NCI-H2107 (cell line): ENCODE measurements at places on chromosomes 12 and 14.

GRCh38 chr12:53324113-53324778 is 2.8 kb upstream of the AAAS start:
- DNase-seq = no peak

DNA sequence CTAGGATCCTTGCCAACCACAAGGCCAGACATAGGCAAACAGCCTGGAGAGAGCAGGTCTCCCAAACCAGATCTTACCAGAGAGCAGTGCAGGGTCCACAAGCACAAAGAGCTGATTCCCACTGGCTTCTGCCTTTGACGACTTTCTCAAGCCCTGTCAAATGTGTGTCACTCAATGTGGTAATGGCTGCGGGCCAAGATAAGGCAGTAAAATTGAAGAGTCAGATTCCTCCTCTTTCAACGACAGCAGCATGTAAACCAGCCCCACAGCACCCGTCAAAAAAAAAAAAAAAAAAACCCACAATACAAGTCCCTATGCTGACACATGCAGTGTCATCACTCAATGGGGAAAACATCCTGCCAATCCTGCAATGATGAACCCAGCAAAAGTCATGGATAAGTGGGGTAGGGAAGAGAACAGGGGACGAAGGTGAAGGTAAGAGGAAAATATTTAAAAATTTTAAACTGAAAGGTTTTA is at the start of gene STON2:
Gene STON2, minus strand, starts transcription at position 123 of the 477 bp plus-strand sequence. CDS start 1,942 bp downstream, outside the sequence.
- peak; percentile 81 for DNase-seq

GRCh38 chr12:53347905-53348304 is 11.8 kb upstream of the SP7 start:
- DNase-seq = no peak

- DNase-seq = peak; percentile 72
Observed at GRCh38 chr12:79673354-79673753, 17.4 kb downstream of the PAWR start.

GRCh38 chr14:71022012-71022869 is 115.0 kb downstream of the PCNX1 start:
- no peak for DNase-seq

DNA sequence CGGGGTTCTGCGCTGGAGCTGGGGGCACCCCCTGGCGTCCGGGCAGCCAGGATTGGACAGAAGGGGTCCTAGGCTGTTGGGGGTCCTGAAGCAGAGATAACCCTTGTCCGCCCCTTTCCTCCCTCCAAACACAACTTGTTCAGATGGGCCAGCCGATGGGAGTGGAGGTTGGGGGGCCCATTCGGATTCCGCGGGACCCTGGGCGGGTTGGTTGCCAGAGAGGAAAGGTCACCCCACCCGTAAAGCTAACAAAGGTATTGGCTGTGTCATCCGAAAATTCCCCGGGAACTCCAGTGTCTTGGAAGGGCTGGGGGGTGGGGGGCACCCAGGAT is 1.3 kb downstream of the FAM222A start:
- no peak for DNase-seq

DNA sequence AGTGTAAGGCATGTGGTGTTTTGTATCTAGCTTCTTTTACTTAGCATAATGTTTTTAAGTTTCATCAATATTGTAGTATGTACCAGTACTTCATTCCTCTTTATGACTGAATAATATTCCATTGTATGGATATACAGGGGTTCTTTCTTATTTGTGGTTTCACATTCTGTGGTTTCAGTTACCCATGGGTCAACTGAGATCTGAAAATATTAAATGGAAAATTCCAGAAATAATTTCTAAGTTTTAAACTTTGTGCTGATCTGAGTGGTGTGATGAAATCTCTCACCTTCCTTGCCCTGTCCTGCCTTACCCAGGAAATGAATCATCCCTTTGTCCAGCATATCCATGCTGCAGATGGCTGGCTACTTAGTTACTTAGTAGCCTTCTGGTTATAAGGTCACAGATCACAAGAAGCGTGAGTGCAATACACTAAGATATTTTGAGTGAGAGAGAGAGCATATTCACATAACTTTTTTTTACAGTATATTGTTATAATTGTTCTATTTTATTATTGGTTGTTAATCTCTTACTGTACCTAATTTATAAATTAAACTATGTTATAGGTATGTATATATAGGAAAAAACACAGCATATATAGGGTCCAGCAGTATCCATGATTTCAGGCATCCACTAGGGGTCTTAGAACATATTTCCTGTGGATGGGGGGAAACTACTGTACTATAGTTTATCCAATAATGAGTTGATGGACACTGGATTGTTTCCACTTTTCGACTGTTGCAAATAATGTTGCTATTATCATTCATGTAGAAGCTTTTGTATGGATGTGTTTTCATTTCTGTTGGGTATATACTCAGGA is 59.6 kb upstream of the LRTM2 start:
- DNase-seq = no peak

- no peak for DNase-seq
Observed at GRCh38 chr14:53963320-53964227, 6.9 kb upstream of the BMP4 start.

DNA sequence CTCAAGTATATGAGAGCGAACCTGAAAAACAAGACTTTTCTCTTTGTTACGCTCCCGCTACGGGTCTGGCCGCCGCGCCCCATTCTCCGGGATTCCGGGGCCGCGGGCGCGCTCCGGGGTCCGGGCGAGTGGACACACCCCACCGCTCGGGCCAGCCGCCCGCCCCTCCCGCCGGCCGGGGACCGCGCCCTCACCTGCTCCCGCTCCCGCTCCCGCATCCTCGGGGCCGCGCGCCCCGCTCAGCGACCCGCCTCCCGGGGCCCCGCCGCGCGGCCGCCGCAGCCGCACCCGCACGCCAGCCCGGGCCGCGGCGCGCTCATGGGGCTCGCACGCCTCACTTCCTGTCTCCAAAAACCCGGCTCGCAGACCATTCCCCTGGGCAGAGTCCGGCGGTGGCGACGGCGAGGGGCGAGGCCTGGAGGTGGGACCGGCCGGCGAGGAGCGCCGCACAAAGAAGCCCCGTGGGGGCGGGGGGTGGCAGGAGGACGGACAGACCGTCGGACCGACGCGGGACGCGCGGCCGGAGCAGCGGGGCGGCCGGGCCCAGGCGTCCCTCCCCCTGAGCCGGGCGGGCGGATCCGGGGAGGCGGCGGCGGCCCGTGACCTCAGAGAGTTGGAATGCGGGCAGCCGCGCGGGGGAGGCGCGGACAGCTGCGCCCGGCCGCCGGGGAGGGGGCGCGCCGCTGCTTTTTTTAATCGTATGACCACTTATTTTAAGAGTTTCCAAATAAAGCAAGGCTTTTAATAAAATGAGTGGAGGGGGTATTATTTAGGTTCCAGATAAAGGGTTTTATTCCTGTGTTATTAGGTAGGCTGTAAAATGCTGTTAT is at the start of gene PTPN21:
Gene PTPN21, minus strand, starts transcription at position 551 of the 830 bp plus-strand sequence. CDS start 4,590 bp downstream, outside the sequence.
- no peak for DNase-seq

GRCh38 chr12:76199808-76200207 is 115.3 kb upstream of the NAP1L1 start:
- no peak for DNase-seq

DNA sequence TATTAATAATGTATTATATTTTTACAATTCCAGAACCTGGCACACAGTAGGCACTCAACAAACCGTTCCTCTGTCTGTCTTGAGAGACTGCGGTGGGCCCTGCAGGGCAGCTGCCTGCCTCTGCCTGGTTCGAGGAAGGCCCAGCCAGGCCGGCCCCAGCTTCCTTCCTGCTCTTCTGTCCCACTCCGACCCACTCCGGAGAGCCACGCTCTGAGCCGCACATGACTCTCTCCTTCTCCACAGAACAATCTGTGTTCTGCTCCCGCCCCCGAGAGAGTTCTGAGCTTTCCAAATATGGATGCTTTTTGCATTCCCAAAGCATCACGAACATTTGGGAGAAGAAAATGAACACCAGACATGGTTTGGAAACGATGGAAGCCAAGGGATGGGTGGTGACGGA is 57.3 kb downstream of the TTC7B start:
- DNase-seq = no peak

DNA sequence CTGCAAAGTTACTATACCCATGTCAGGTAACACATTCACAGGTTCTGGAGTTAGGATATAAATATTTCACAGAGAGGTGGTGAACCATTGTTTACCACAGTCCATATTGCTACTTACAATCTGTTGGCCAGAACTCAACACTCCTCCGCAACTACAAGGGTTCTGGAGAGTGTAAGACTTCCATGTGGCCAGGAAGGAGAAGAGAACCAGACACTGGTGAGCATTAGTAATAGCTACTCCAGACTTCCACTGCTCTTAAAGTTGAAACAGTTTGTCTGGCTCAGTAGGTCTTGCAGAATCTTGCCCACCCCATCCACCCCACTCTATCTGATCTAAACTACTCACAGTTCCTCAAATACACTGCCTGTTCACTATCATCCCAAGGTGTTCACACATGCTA is 369.6 kb downstream of the DUSP6 start:
- DNase-seq = no peak

GRCh38 chr14:96194657-96195431 is 9.8 kb upstream of the BDKRB2 start:
- DNase-seq = peak; percentile 48

DNA sequence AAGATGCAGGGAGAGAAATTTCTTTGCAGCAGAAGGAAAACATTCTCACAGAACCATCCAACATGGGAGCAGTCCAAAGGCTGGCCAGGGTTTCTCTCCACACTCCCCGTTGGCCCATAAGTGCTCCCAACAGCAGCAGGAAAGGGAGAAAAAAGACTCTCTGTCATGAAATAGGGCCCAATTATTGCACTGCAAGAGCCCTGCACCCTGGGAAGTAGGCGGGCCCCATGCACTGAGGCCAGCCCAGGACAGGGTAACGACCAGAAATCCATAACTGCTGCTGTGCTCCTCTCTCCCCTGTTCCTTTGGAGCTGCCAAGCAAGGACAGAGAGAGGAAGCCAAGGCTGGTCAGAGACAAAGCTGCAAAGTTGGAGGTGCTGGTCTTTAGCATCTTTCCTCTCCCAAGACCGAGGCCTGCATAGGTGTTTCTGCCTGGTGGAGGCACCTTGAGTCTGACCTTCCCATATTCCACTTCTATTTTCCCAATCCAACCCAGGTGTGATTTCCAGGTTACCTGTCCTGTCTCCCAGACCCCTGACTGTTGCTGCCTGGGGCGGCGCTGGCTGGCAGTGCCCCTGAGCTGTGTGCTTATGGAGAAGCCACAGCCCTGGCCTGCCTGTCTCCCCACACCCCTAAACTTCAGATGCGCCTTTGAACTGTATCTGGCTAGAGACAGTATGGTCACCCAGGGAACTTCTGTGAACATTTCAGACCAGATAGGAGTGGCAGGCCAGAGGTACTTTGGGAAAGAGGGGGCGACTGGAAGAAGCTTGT is 6.8 kb downstream of the GALNT16 start:
- DNase-seq = no peak

DNA sequence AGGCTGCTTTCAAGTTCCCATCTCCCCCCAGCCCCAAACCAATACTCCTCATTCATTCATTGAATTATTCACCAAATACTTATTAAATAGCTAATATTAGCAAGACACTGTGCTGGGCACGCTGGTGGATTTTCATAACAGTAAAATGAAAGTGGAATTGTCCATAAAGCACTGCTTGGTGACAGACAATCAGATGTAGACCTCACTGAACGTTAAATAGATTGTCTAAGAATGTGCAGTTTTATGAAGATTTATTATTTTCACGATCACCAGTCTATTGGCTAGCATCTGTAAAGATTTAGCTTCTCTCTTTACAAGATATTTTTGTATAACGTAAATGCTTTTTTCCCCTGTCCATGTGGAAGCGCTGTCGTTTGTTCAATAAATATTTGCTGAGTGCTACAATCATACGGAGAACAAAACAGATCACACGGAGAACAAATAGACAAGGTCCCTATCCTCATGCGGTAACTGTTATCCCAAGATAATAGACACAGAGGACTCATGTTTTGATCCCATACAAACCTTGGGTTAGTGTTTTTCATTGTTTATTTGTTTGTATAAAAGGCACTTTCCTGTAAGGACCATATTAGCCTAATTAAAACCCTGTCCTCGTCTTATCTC is 397.6 kb downstream of the BCAT1 start:
- no peak for DNase-seq

GRCh38 chr12:128852885-128853599 is at the start of gene GLT1D1:
Gene GLT1D1, plus strand, starts transcription at chr12:128853478. Its CDS starts 104 bp downstream, at chr12:128853582.
- no peak for DNase-seq

DNA sequence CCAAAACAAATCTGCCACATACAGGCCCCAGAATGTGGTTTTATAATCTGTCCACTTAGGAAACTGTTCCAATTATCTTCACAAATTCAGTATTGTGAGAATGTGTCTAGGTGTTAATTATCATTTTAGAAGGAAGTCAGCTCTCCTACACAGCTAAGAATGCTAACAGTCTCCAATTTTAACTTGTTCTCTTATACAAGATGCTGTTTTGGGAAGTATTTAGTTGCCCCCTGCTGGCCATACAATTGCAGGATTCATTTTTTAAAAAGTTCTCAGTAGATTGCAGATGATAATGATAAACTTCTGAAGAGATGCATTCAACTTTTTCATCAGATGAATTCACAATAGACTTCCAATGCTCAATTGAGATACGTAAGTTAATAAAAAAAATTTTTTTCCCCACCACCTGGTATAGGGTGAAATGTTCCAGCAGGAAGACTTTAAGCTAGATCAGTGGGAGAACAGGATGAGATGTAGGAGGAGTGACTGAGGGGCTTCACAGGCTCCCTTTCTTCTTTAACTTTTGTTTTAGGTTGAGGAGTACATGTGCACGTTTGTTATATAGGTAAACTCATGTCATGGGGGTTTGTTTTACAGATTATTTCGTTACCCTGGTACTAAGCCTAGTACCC is 27.3 kb upstream of the OSBPL8 start:
- no peak for DNase-seq

DNA sequence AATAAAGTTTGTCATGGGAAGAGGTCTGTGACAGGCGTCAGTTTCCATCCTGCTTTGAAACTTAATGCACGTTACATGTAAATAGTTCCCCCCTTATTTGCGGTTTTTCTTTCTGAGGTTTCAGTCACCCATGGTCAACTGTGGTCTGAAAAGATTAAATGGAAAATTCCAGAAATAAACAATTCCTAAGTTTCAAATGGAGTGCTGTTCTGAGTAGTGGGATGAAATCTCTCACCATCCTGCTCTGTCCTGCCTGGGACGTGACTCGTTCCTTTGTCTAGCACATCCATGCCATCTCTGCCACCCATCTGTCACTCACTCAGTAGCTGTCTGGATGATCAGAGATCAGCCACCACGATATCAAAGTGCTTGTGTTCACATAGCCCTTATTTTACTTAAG is 51.3 kb upstream of the DICER1 start:
- DNase-seq = no peak

DNA sequence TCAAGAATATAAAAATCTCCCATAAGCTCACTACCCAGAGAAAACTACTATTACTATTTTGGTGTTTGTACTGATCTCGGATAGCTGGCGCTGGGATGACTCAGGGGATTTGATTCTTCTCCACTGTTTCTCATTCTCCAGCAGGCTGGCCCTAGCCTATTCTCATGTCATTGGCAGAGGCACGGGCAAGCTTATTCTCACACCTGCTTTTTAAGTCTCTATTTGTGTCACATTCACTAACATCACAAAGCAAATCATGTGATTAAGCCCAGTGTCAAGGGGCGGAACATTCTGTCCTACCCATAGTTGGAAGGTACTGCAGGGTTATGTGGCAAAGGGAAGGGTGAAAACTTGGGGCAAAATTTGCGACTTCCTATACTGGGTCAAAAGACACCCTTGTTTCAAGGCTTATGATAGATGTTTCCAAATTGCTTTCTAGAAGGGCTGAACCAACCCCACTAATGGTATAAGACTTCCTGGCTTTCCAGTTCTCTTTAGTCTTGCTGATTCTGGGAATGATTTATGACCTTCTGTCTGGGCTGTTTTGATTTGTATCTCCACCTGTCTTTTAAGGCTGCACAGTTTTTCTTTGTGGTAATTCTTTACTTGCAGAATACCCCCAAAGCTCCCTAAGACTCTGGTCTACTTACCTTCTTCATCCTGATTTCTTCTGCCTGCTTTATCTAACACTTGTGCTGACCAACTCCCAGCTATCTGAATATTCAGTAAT is 406.4 kb downstream of the NRXN3 start:
- no peak for DNase-seq
